ENCODE measurements at places on chromosomes 6 and 20.

GRCh38 chr6:39733704-39734103 lies 8.5 kb upstream of the KIF6 start:
- DNase-seq, result no peak

DNA sequence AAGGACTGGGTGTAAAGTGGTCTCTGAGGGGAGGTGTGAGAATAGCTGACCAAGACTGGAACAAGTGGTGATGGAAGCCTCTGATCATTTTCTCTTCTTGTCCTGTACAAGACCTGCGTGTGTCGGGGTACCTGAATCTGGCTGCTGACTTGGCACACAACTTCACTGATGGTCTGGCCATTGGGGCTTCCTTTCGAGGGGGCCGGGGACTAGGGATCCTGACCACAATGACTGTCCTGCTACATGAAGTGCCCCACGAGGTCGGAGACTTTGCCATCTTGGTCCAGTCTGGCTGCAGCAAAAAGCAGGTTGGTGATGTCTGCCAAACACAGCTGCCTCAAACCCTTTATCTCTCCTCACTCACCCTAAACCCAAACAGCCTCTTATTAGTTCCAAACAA lies 1.7 kb upstream of the HSD17B8 start:
- DNase-seq, result no peak

DNA sequence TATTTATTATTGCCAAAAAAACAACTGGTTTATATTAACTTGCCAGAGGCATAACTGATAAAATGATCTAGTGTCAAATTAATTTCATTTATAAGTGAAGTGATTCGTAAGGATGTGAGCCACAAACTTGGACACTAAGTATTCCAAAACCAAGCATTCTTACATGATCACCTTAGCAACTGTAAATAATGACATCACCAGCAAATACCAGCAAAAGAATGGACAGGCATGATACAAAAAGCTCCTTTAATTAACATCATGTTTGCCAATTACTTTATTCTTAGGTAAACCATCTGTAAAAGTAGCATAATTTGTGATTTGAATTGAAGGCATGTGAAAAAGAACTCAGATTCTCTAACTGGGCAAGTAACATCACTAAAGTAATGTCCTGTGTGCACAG lies 17.2 kb upstream of the FNDC1 start:
- no peak for DNase-seq

- no peak for DNase-seq
Observed at GRCh38 chr20:33725607-33726264, 5.6 kb upstream of the PXMP4 start.

- no peak for DNase-seq
Observed at GRCh38 chr6:79277109-79277508, 42.6 kb upstream of the HMGN3 start.

DNA sequence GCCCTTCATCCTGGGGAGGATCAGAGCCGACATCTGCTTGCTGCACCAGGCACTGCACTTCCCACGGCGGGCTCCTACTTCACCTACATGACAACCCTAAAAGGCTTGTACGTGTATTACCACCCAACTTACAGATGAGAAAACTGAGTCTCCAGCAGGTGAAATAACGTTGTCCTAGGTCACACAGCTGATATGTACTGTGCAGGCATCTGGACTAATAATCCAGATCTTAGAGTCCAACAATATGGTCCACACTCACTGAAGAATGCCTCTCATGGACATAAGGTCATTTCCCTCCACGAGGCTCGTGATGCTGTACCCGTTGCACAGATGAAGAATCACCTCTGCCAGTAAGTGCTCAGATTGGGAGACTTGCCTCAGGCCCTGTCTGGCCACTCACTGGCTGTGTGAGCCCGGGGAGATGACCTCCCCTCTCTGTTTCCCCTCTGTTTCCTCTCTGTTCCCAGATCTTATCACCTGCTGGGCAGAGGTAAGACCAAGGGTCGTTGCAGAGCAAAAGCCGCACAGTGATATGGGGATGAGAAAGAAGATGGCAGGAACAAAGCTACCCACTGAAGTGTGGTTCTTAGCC lies 32.1 kb downstream of the TGM2 start:
- no peak for DNase-seq

Data from NT2/D1 (cell line).